Uterus (tissue), 4 donors: ENCODE measurements at places on chromosomes 13 and 19. TPM values are rescaled to one million over a fixed set of nuclear protein-coding genes. Genes with fewer than 3 reads are reported as not detected.

CBY2 gene
- total RNA-seq, result not detected

CGB2 gene
- not detected for total RNA-seq

ZNF526 gene
- total RNA-seq, result 20.6 TPM

PODNL1 gene
- 0.55 TPM for total RNA-seq

KLK12 gene
- not detected for total RNA-seq

UBA52 gene
- 1,031 TPM for total RNA-seq

SPACA4 gene
- not detected for total RNA-seq

SLITRK6 gene
- not detected for total RNA-seq

FLT3 gene
- total RNA-seq, result 0.24 TPM

TNFAIP8L1 gene
- 8.8 TPM for total RNA-seq

NCCRP1 gene
- not detected for total RNA-seq

AMH gene
- 0.35 TPM for total RNA-seq

OR7C1 gene
- total RNA-seq, result not detected

RNF6 gene
- 13.2 TPM for total RNA-seq

PRSS57 gene
- total RNA-seq, result not detected

MYH14 gene
- 1.4 TPM for total RNA-seq

BCAM gene
- total RNA-seq, result 3.8 TPM

SIGLEC5 gene
- not detected for total RNA-seq

ADGRE2 gene
- 2.2 TPM for total RNA-seq

S1PR2 gene
- total RNA-seq, result 32.5 TPM

ERCC5 gene
- 134 TPM for total RNA-seq

UCHL3 gene
- total RNA-seq, result 17.4 TPM

ECSIT gene
- total RNA-seq, result 54.4 TPM

IGFL2 gene
- total RNA-seq, result not detected

CEACAM8 gene
- total RNA-seq, result not detected

TPTE2 gene
- 0.43 TPM for total RNA-seq

ZNF730 gene
- 3.9 TPM for total RNA-seq

ATP8A2 gene
- total RNA-seq, result not detected

PSG4 gene
- total RNA-seq, result not detected

HIF3A gene
- 51.7 TPM for total RNA-seq

FLT1 gene
- 53.2 TPM for total RNA-seq

C19orf85 gene
- total RNA-seq, result not detected

WASF3 gene
- total RNA-seq, result 14.7 TPM

BLVRB gene
- 206 TPM for total RNA-seq

LILRB4 gene
- not detected for total RNA-seq

CGB5 gene
- total RNA-seq, result not detected
